ENCODE measurements at places on chromosomes 11 and 22. TPM values are rescaled to one million over a fixed set of nuclear protein-coding genes. Genes with fewer than 3 reads are reported as not detected.

DNA sequence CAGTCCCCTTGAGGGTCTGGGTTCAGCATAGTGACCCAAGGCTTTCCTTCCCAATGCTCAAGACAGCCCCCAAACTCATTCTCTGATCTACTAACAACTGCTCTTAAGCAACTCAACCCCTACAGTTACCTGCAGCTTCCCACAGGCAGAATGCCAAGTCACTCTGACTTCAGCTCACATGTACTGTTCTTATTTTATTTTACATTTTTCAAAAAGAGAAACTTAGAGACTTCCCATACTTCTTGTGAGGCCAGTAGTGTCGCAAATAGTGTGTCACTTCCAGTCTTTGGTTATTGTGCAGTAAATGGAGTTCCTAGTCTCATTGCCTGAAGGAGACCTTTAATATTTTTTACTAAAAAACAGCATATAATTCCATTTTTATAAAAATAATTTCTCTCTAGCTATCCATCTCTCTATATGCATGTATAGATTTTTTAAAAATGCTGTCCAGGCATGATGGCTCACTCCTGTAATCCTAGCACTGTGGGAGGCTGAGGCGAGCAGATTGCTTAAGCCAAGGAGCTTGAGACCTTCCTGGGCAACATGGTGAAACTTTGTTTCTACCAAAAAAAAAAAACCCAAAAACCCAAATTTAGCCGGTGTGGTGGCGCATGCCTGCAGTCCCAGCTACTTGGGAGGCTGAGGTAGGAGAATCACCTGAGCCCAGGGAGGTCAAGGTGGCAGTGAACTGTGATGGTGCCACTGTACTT, 41.8 kb downstream of the ENTHD1 start:
- no peak for DNase-seq

DNA sequence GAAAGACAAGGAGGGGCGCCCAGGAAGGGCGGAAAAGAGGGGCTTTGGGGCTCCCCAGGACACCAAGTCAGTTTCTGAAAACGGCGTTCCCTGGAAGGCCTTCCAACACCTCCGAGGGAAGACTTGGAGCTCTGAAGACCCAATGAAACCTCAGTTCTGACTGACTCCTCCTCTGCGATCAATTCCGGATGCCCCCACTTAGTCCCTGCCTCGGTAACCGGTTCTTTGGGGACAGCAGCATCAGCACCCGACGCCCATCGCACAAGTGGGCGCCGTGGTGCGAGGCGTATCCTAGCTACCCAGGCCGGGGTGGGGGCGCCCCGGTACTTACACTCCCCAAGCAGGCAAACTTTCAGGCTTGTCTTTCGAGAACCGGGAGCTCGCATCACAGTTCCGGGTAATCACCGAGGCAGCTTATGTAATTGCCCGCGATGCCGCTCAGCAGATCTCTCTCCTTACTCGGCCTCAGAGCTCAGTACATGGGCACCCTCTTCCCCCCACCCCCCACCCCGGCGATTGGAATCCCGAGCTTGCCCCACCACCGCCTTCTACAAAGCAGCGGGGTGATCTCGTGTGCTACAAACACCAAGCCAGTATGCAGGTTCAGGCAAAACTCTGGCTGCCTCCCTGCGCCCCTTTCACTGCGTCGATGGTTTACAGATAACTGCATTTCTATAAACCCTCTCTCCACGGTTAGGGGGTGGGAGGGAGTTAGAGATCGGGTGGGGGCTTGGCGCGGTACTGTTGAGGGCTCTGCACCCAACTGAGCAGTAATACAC, 2.0 kb downstream of the TENM4 start:
- peak; percentile 9 for DNase-seq

Gene NF2
- total RNA-seq = 59.4 TPM

Gene RBMXL2
- not detected for total RNA-seq

Gene OR8G1
- total RNA-seq = not detected

GRCh38 chr11:10715571-10715970, 22.0 kb upstream of the IRAG1 start:
- DNase-seq = no peak

DNA sequence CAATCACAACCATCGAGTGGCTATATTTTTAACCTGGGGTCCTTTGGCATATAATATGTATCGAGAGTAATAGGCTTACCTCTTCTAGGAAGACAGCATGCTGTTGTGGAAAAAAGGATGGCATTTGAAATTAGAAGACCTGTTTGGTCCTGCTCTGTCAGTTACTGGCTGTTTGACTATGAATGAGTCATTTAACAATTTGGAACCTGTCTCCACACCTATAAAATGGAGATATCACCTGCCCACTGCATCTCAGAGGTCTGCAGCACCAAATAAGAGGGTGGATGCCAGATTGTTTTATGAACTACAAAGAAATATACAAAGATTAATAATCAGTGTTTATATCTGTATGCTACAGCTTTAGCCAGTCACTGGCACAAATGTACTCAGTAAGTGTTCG, 60.8 kb downstream of the SLC25A17 start:
- no peak for DNase-seq

DNA sequence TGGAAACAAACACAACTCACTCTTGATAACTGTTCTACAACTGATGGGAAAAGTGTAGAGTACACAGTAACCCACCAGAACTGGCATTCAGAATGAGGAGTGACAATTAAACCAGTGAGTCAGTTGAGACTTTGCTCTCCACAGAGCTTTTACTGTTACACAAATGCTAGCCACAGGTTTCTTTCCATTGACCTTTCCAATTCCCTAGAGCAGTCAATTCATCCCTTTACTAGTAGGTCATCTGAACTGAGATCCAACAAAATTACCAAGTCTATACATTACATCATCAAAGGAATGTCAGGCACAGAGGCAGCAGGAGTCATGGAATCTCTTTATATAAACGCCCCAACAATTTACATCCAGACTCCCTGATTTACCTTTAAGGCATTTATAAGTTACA, 65.9 kb downstream of the PHF21A start:
- no peak for DNase-seq

GRCh38 chr11:21909145-21909544, 283.7 kb upstream of the ANO5 start:
- DNase-seq = no peak

DNA sequence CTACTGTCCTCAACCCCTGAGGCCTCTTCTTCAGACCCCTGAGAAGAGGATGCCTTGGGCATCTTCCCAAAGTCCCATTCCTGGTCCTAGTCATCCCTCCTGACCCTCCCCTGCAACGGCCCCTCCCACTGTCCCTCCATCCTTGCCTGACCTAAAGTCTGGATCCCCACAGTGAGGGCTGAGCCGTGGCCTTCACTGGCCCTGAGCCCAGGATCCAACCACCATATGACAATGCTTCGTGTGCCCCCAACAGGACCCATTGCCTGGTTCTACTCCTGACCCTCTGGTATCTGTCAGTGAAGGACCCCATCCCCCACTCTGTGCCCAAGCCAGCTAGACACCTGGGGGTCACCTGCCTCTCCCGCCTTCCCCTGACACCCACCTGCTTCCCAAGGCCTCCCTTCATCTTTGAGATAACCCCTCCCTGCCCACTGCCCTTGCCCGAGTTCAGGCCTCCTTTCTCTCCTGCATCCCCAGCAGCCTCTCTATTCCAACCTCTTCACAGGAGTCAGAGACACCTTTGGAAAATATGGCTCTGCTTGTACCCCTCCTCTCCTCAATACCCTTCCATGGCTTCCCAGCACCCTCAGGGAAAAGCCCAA, 48.0 kb downstream of the LRRC32 start:
- DNase-seq = no peak

Gene SLC15A3
- total RNA-seq = 19.9 TPM

Gene MYRF
- 0.28 TPM for total RNA-seq

Gene CRYAB
- 10,608 TPM for total RNA-seq

DNA sequence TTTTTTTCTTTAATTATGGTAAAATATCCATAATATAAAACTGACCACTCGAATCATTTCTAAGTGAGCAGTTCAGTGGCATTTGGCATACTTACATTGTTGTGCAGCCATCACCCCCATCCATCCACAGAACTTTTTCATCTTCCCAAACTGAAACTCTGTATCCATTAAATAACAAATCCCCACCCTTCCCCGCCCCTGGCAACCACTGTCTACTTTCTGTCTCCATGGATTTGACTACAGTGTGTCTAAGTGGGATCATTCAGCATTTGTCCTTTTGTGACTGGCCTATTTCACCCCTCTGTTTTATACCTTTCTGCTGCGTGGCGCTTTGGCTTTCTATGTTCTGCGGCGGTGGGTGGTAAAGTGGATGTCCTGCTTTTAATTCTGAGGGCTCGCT, 49.1 kb downstream of the RTN4R start:
- no peak for DNase-seq

- no peak for DNase-seq
Observed at GRCh38 chr11:35185696-35186095, 46.7 kb downstream of the CD44 start.

- DNase-seq = no peak
Observed at GRCh38 chr11:27234043-27234668, 128.9 kb downstream of the CCDC34 start.

Gene P2RY2
- 15.2 TPM for total RNA-seq

GRCh38 chr11:34446386-34446785, 7.7 kb downstream of the CAT start:
- no peak for DNase-seq

Gene DCUN1D5
- total RNA-seq = 22.0 TPM

- DNase-seq = no peak
Observed at GRCh38 chr11:113505541-113506375, 30.6 kb upstream of the DRD2 start.

DNA sequence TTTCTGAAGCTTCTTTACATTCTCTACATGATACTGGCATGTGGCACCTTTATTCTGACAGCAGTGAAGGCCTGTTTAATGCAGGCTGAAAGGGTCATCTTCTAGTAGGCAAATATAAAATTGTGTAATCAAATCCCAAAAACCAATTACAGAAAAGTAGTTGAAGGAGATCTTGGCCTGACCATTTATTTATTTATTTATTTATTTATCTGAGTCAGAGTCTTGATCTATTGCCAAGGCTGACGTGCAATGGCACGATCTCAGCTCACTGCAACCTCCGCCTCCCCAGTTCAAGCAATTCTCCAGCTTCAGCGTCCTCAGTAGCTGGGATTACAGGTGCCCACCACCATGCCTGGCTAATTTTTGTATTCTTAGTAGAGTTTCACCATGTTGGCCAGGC, 22.7 kb upstream of the CECR2 start:
- no peak for DNase-seq

DNA sequence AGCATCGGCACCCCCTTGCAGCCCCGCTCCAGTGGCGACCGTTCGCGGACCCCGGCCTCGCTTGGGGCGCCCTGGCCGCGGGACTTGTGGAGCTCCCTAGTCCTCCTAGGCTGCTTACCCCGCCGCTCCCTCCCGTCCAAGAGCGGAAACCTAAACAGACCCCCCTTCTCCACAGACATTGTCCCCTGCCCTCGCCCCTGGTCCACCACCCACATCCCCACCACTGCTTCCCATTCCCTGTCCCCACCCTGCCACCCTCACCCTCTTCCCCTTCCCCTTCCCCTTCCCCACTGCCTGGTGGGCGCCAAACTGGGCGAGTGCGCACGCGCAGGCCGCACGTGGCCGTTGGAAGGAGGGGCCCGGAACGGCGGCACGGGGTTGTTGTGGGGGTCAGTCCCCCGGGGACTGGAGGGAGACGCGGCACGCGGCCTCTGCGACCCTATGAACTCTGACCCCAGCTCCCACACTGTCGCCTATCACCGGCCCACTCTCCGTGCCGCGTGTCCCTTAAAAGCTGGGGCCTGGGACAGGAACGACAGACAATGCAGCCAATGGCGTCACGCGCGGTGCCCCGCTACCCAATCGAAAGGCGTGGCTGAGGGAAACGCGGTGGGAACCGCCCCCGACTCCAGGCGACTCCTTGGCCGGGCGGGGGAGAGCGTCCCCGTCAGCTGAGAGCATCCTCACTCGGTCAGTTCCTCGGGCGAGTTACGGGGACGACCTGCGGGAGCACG, at the start of gene SNX32:
TSS of gene SNX32 (plus strand) at position 667 of the 734 bp plus-strand sequence. CDS start 103 bp downstream, outside the sequence.
- DNase-seq = peak; percentile 95

DNA sequence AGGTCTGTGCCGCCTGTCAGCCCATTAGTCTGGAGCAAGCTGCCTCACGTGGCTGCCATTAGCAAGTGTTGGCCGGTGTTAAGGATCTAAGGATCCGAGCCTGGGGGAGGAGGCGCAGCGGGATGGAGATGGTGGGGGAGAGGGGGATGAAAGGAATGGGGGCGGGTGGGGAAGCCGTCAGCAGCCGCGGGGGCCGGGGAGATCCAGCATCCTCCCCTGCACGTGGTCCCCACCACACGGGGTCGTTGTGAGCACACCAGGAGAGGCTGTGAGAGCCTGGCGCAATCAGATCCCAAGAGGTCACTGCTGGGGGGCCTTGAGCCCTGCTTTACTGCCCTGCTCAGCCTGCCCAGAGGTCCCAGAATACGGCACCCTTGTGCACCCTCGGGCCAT, 7.3 kb downstream of the CABP7 start:
- DNase-seq = peak; percentile 47

DNA sequence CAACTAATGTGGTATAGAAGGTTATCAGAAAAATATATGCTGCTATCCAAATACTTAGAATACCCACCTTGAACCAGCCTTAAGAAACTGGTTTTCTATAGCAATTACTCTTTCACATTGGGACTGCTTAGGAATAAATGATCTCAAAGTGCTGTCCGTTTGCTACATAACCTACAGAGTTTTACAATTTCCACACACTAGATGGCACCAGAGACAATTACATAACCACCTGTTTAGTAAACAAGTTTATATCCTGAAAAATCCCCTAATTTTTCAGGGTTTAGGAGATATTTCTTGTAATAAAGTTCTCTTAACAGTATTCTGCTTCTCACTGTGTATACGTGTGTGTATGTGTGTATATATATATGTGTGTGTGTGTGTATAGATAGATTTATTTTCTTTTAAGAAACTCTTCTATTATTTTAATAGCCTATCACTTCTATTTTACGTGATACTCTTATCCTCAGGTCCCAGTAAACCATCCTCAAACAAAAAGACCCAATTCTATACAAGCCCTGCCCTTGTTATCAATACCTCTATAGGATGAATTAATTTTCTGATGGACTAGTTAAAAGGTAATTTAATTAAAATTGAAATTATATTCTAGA, 6.7 kb upstream of the OR5I1 start:
- DNase-seq = no peak

Gene TOP3B
- total RNA-seq = 12.5 TPM

DNA sequence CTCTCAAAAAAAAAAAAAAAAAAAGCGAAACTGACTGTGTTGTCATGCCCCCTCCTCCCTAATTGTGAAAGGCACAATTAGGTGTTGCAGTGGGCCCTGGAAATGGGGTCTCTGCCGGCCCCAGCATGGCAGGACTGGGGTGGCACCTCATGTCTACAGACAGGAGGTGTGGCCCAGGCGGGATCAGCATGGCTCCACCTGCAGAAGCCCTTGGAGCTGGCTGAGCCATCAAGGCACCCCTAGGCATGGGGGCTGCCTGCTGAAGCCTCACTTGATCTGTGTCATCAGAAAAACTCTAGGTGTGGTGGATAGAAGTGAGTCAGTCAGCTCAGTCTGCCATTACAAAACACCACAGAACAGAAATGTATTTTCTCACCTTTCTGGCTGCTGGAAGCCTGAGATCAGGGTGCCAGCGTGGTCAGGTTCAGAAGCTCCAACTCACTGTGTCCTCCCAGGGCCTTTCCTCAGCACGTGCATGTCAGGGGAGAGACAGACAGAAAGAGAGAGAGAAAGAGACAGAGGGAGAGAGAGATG, 10.1 kb upstream of the B4GALNT4 start:
- DNase-seq = no peak

All from heart right ventricle (tissue), 16 donors.